ENCODE measurements at places on chromosomes 6 and 20. TPM values are rescaled to one million over a fixed set of nuclear protein-coding genes. Genes with fewer than 3 reads are reported as not detected.

DNA sequence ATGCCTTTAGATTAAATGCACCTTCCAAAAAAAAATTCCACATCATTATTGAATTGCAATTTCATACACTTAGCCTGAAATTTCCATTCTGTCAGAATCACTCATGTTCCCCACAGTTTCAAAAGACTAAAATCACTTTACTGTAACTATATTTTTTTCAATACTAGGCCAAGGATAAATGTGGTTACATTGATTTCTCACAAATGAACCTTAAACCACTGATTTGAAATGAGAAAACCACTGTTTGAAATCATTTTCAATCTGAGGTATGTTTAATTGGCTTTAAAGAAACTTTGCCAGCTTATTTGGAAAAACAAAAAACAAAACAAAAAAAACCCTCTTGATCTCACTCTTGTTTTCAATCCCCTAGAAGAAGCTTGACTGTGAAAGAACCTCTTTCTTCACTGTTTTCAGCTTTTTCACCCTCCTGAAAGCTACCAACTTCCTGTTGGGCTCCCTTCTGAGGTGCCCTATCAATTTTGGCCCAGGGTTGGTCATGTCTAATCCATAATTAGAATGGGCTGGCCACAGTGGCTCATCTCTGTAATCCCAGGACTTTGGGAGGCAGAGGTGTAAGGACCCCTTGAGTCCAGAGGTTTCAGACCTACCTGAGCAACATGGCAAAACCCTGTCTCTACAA lies 242.5 kb downstream of the ADGRG6 start:
- no peaks in the 10 kb centered on the region for H3K27me3 ChIP-seq
- H3K4me3 ChIP-seq: no peak overlapping the region
- H3K4me1 ChIP-seq: no peaks in the 10 kb centered on the region

- no peak overlapping the region for H3K4me3 ChIP-seq
- DNase-seq: no peak
- peaks cover 13% of the 10 kb centered on the region for H3K36me3 ChIP-seq
- no peak overlapping the region for H3K27ac ChIP-seq
- H3K4me1 ChIP-seq: no peaks in the 10 kb centered on the region
Observed at GRCh38 chr6:151434369-151434768, 17.6 kb downstream of the RMND1 start.

- H3K4me1 ChIP-seq: peaks cover 6% of the 10 kb centered on the region
- H3K4me3 ChIP-seq: no peak overlapping the region
- no peaks in the 10 kb centered on the region for H3K36me3 ChIP-seq
- no peak overlapping the region for H3K27ac ChIP-seq
- DNase-seq: no peak
- H3K27me3 ChIP-seq: no peaks in the 10 kb centered on the region
Observed at GRCh38 chr6:29724937-29725869, 2.0 kb downstream of the HLA-F start.

The TMEM170B gene
- total RNA-seq: 5.5 TPM

The TAGAP gene
- 1.8 TPM for total RNA-seq

The ZMYND8 gene
- 13.1 TPM for total RNA-seq

All from right lobe of liver (tissue), 6 donors.